Hypothalamus (tissue), 51 donors: ENCODE measurements at places on chromosomes 3 and 15.
A peak's percentile ranks its signal among the peaks of the same experiment; 100 is the strongest.

DNA sequence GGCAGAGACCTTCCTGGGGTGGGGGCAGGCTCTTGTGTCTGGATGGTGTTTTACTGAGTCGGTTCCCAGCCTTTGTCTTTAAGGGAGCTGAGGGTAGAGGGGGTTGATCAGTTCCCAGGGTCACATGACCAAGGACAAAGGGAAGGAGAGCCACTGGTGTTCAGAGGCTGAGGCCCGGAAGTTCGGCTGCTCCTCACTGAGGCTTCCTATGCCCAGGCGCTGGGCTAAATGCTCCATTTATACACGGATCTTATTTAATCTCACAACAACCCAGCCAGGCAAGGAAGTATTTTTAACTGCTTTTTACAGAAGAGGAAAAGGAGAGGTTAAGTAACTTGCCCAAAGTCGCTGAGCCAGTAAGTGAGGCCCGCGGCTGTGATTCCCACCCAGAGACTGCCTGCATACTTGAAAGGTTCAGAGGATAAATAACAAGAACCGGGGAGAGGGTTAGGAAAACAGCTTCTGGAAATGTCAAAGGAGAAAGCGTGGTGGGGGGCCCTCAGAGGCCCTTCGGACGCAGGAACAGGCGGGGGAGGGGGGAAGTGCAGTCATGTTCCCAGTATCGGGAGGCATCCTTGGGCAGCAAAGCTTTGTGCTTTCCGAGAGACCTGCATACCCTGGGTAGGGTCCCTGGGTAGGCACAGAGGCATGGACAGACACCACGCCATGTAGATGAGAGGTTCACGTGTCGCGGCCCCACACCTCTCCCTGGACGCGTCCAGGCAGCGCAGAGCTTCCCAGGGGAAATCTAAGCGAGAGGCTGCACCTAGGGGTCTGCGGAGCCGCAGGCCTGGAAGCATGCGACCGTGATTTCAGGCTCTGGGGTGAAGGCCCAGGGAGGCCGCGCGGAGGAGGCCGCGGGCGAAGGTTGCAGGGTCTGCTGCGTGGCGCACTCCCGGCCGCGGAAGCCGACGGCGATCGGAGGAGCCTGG is 21.3 kb downstream of the EPHB3 start:
- peak; percentile 35 for DNase-seq

- DNase-seq = no peak
Measured at GRCh38 chr15:42490291-42490670, 660 bp downstream of the ZNF106 start.

GRCh38 chr3:124035463-124036121 is 43.7 kb upstream of the ROPN1 start:
- no peak for DNase-seq

GRCh38 chr3:40765884-40766283 is 241.1 kb downstream of the ZNF621 start:
- no peak for DNase-seq

- no peak for DNase-seq
Measured at GRCh38 chr15:77659350-77660321, 26.9 kb upstream of the LINGO1 start.

DNA sequence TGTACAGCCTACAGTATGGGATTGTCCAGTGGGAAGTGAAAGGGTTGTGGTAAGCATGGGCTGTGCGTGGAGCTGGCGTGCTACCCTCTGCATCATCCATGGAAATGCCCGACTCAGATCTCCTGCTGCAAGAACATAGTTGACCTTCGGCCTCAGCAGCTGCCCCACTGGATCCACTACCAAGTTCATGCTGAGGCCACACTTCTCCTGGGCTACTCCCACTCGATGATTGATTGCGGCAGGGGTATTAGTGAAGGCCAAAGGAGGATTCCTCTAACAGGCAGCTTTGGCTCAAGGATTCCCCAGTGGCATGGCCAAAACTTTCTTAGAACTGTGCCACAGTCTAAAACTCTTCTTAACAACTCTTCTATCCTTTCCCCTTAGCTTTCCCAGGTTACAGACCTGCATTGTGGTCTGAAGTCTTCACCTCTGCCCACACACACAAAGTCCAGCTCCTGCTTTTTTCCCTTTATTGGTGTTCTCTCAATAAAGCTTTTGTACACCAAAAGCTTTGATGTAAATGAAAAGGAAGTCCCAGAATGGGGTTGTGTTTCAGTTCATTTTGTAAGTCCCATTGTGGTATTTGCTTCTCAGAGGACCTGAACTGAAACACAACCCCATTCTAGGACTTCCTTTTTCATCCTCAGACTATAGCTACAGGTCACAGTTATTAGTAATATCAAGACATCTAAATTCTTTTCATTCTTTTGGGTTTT is 4.9 kb upstream of the TBC1D5 start:
- no peak for DNase-seq

- no peak for DNase-seq
Measured at GRCh38 chr3:190291994-190292584, 30.2 kb downstream of the CLDN1 start.

DNA sequence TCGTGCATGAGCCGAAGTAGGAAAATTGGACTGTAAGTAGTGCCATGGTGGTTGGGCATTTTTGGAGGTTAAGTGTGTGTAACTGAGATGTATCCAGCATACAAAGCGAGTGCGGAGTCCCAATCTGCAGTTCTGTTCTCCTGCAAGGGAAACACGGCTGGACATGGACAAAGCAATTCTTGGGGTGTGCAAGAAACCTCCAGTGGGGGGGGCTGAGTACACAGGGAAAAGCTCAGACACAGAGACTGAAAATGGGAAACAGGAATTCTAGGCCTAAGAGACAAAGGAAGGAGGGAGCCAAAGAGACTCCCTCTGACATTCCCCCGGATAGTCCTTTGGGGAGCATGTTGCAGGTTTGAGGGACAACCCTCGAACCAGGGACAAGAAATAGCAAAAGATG is 83.2 kb upstream of the PLSCR4 start:
- no peak for DNase-seq

- DNase-seq = peak; percentile 52
Measured at GRCh38 chr15:93087825-93088199, 1.2 kb downstream of the RGMA start.

DNA sequence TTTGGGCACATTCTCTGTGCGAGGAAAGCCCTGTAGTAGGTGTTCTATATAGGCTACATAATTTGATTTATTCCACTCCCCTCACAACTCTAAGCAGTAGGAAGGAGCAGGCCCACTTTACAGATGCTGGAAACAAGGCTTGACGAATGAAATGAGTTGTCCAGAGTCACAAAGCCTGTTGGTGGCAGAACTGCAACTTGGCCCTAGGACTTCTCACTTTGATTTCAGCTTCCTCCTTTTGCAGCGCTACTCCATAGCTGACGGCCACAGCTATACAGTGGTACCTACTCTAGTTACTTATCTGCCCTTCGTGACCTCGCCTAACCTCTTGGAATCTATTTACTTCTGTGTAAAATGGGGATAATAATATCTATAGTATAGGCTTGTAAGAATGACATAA is 2.5 kb upstream of the IRAK2 start:
- DNase-seq = no peak

- no peak for DNase-seq
Measured at GRCh38 chr15:83733206-83733605, 79.3 kb downstream of the ADAMTSL3 start.

GRCh38 chr3:24850245-24850644 is 355.6 kb upstream of the THRB start:
- DNase-seq = no peak

GRCh38 chr3:127915115-127915936 is at the start of gene KBTBD12:
TSS of gene KBTBD12 (plus strand) at chr3:127915232. CDS start at chr3:127923062, 7,830 bp downstream.
- DNase-seq = peak; percentile 44

DNA sequence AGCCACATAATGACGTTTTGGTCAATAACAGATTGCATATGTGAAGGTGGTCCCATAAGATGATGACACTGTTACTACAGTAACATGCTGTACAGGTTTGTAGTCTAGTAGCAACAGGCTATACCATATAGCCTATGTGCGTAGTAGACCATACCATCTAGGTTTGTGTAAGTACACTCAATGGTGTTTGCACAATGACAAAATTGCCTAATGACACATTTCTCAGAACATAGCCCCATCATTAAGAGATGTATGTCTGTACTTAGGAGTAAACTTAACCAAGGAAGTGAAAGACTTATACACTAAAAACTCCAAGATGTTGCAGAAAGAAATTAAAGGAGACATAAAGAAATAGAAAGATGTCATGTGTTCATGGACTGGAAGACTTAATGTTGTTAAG is 66.2 kb downstream of the RPLP1 start:
- DNase-seq = no peak

DNA sequence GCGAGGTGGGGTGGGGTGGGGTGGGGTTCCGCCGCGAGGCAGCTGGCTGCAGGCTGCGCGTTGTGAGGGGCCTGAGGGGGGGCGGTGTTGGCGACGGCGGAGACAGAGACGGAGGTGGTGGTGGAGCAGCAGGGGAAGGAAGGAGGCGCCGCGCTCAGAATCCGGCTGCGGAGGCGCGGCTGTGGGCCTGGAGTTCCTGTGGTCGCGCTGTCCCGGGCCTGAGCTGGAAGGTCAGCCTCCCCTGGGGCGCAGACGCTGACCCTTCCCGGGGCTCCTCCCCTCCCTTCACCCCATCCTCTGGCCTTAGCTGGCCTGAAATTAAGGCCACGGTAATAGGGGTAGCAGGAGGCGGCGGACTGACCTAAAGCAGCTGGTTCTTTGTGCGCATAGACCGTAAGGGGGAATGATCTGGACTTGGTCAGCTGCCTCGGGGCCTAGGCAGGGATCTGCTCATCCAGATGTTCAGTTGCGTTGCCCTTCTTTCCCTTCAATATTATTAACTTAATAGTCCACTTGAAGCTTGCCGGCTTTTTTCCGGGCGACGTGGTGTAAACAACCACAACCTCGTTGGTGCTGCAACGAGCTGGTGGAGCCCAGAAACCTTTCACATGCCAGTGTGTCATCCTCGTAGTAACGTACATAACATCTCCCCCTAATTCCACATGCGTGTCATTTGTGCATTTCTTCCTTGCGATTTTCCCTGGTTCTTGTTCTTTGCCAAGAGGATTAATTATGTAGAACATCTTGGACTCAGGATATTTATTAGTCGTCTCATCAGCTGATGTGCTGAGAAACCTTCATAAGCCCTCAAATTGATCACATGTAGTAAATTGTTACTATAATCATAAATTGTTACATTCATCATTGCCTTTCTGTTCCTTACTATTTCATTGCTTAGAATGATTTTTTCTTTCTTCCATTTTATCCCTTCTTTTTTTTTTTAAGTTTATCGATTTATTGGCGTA is 626 bp downstream of the SEC62 start:
- no peak for DNase-seq

GRCh38 chr15:56887782-56888438 is 30.5 kb upstream of the TCF12 start:
- DNase-seq = no peak

- DNase-seq = no peak
Measured at GRCh38 chr3:144433006-144433405, 461.4 kb downstream of the DIPK2A start.

- no peak for DNase-seq
Measured at GRCh38 chr3:11050666-11051323, 58.2 kb downstream of the SLC6A1 start.

- no peak for DNase-seq
Measured at GRCh38 chr15:63835211-63835568, 1.4 kb upstream of the HERC1 start.

GRCh38 chr3:66404903-66405700 is 95.7 kb downstream of the LRIG1 start:
- no peak for DNase-seq

DNA sequence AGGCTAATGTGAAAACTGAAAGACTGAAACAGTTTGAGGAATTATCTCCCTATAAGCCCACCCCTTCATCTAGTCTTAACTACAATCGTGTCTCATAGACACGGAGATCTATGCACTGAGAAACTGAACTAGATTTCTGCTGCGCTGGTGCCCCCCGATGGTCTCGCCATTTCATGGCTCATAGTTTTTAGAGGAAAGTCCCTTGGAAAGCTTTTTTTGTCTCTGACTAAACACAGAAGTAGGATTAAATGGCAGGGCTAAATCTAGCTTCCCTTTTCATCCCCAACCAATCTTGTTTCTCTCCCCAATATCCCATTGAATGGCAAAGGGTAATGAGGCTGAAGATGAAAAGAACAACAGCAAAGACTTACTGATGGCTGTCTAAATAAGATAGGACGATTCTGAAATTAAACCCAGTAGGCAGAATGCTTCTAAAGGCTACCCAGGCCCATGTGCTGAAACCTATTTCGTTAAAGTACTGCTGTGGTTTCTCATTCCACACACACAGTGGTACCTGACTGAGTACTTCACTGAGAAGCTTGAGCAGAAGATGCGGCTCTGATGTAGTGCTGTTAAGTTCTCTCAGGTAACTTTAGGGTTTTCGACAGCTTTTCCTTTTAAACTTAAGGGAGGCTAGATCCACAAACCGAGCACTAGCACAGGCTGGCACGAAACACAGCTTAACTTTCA is 142.7 kb downstream of the GADL1 start:
- DNase-seq = no peak

GRCh38 chr15:45473068-45473467 is 49.5 kb downstream of the SLC30A4 start:
- no peak for DNase-seq

GRCh38 chr15:92797168-92798052 is 102.7 kb upstream of the CHD2 start:
- peak; percentile 28 for DNase-seq

- DNase-seq = no peak
Measured at GRCh38 chr3:145032791-145033190, 1061.2 kb downstream of the DIPK2A start.

GRCh38 chr3:195761567-195762248 is 40.9 kb downstream of the MUC20 start:
- DNase-seq = no peak

- DNase-seq = no peak
Measured at GRCh38 chr3:43997788-43998369, 243.8 kb upstream of the TOPAZ1 start.

DNA sequence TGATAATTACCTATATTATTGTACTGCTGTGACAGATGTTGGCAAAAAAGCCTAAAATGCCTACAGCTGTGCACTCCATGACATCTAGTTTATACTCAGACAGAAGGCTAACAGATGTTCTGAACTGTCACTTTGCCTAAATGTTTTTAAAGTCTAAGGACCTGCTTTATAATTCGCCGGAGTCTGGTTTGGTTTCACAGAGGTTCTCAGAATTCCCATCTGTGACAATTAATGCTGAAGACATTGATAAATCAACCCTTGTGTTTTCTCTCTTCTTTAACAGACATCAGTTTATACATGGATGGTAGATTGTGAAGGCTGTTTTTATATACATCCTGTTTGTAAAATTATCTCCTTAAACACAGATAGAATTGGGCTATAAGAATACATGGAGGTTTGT is 19.8 kb upstream of the SOX2 start:
- DNase-seq = no peak

DNA sequence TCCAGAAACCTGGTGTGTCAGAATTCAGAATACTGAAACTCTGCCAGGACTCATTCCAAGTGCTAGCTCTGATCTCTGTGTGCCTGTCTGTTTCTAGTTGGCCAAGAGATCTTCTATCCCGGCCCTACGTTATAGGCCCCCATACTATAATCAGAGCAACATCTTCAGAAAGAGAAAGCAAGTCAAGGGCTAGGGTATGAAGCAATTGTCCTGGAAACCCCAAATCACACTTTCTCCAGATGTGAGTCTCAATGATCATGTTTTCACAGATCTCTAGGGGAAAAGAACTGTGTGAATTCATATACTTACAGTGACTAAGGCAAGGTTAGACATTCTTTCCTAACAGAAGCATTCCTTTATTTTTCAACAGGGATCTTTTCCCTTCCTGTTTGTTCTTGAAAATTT is 309.7 kb downstream of the SLC9A9 start:
- no peak for DNase-seq
